ENCODE measurements at places on chromosomes 16 and 17.

- no peak for DNase-seq
- H3K4me1 ChIP-seq = peaks cover 5% of the 10 kb centered on the region
- H3K4me3 ChIP-seq = no peak overlapping the region
- peaks cover 56% of the 10 kb centered on the region for H3K36me3 ChIP-seq
- H3K27ac ChIP-seq = no peak overlapping the region
- no peaks in the 10 kb centered on the region for H3K27me3 ChIP-seq
These were observed 18.9 kb downstream of the PSME3IP1 start for GRCh38 chr16:57166951-57167350.

GRCh38 chr17:66281661-66282369, 20.6 kb upstream of the PRKCA start:
- no peaks in the 10 kb centered on the region for H3K36me3 ChIP-seq
- H3K27ac ChIP-seq = no peak overlapping the region
- H3K4me1 ChIP-seq = peaks cover 23% of the 10 kb centered on the region
- H3K4me3 ChIP-seq = no peak overlapping the region
- no peaks in the 10 kb centered on the region for H3K27me3 ChIP-seq

- H3K4me1 ChIP-seq = peaks cover 11% of the 10 kb centered on the region
- H3K4me3 ChIP-seq = no peak overlapping the region
- no peak overlapping the region for H3K27ac ChIP-seq
- no peak for DNase-seq
These were observed 415 bp upstream of the FOXF1 start for GRCh38 chr16:86509759-86510464.

DNA sequence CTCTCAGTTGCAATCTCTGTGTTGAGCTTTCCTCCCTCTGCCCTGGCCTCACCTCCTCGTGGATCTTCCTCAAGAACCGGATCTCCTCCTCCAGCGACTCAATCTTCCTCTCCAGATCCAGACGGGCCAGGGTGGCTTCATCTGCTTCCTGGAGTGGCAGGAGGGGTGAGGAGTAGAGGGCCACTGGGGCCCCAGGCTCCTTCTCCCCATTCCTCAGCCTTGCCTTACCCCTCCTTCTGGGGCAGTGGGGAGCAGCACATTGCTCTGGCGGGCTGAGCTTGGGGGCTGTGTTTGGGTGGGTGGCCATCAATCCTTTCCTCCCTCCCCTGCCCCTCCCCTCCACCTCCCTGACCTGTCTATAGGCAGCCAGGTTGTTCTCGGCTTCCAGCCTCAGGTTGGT, 1.6 kb downstream of the GFAP start:
- H3K27me3 ChIP-seq = no peaks in the 10 kb centered on the region
- no peak overlapping the region for H3K4me3 ChIP-seq
- no peaks in the 10 kb centered on the region for H3K4me1 ChIP-seq
- no peak overlapping the region for H3K27ac ChIP-seq
- DNase-seq = no peak

DNA sequence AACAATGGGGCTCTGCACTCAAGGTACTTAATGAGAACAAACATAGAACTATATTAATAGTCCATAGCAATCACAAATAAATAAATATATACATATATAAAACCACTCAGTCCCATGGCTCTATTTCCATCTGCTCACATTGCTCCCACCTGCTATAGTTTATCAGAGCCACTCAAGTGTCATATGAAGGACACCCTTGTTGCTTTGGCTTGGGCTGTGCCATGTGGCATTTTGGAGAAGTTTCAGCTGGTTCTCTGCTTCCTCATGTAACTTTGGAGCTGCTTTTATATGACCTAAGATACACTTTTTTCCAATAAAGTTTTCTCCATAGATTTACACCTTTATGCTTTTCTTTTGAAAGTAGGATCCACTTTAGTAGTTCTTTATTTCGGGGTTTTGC, 126.4 kb downstream of the KCNJ2 start:
- no peaks in the 10 kb centered on the region for H3K36me3 ChIP-seq
- H3K4me3 ChIP-seq = no peak overlapping the region
- no peak overlapping the region for H3K27ac ChIP-seq
- no peaks in the 10 kb centered on the region for H3K4me1 ChIP-seq
- no peaks in the 10 kb centered on the region for H3K27me3 ChIP-seq
- no peak for DNase-seq

DNA sequence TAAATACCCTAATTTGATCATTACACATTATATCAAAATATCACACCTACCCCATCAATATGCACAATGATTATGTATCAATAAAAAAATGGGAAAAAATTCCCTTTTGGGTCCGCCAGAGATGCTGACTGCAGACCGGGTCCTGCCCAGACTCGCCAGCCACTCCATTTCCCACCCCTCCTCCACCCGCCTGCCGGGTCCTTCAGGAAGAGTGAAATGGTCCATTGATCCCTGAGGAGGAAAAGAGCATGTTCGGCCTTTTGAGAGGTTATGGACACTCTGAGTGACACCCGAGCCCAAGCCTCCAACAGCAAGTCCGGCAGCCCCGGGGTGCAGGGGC, 123.9 kb upstream of the ZFHX3 start:
- H3K36me3 ChIP-seq = no peaks in the 10 kb centered on the region
- H3K27ac ChIP-seq = no peak overlapping the region
- H3K27me3 ChIP-seq = no peaks in the 10 kb centered on the region
- H3K4me3 ChIP-seq = no peak overlapping the region
- no peaks in the 10 kb centered on the region for H3K4me1 ChIP-seq

DNA sequence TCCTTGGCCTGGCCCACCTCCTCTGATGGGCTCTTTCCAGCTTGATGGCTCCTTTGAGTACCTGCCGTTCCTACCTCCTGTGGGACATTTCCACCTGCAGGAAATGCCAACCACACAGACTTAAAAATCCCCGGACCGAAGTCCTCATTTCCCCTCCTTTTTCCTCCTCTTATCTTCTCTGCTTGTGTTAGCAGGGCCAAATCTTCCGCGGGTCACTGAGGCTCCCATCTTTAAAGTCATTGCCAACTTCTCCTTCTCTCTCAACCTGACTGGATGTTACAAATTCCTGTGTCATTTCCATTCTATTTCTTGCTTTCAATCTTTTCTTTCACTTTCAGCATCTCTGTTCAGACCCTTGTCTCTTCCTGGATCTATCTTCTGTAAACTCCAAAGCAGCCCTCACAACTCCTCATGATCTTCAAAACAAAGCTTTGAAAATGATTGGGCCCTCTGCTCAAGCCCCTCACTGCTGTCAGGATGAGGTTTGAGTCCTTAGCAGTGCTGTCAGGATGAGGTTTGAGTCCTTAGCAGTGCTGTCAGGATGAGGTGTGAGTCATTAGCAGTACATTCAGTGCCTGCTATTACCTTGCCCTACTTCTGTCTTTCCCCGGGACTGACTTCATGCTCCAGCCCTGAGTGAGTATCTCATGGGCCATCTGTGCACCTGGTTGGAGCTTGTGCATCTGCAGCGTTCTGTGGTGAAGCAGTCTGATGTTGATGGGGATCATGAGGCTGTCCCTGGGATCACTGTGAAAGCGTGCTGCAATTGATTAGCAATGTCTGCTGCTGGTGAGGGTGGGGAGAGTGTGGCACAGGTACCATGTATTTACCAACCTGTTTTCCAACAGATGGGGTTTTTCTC, 100.1 kb downstream of the IRF8 start:
- H3K36me3 ChIP-seq = no peaks in the 10 kb centered on the region
- no peak overlapping the region for H3K27ac ChIP-seq
- H3K4me3 ChIP-seq = no peak overlapping the region
- H3K4me1 ChIP-seq = peaks cover 15% of the 10 kb centered on the region
- H3K27me3 ChIP-seq = no peaks in the 10 kb centered on the region
- DNase-seq = no peak

DNA sequence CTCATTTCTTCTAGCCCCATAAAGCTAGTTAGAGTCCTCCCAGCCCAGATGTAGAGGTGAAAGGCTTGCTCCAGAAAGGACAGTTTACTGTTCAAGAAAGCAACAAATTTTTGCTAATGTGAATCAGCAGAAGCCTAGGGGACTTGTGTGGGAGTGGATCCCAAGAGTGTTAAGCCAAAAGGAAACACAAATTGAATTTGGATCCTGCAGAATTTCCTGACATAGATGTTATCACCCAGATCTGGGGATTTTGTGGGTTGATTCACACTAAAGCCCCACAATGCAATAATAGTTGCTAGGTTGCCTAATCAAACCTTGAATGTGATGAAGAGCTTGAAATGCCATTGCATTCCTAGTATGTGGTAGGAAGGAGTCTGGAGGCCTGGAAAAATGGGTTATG, 135.2 kb upstream of the HS3ST3A1 start:
- H3K4me1 ChIP-seq = no peaks in the 10 kb centered on the region
- no peak for DNase-seq
- no peaks in the 10 kb centered on the region for H3K27me3 ChIP-seq
- H3K4me3 ChIP-seq = no peak overlapping the region

DNA sequence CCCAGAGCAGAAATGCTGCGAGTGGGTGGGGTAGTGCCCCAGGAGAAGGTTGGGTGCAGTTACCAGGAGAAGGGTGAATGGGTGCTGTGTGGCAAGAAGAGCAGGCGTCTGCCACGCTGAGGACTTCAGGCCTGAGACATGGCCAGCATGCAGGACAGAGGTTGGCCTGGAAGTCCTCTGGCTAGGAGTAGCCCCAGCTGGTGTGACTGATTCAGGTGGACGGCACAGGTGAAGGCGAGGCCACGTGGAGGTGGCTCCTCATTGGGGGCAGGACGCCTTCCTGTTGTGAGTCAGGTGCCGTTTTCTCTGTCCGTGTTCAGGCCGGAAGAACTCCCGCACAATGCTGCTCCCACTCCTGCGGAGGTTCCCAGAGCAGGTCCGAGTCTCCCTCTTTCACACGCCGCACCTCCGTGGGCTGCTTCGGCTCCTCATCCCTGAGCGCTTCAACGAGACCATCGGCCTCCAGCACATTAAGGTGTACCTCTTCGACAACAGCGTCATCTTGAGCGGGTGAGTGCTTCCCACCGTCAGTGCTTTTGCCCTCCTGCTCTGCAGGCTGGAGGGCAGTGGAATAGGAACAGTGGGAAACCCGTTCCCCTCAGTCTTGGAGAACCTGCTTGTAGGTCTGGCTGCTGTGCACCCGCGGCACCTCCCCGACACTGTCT, 20.7 kb downstream of the PGS1 start:
- H3K4me3 ChIP-seq = no peak overlapping the region
- H3K4me1 ChIP-seq = no peaks in the 10 kb centered on the region
- no peaks in the 10 kb centered on the region for H3K27me3 ChIP-seq
- no peak for DNase-seq
- peaks cover 85% of the 10 kb centered on the region for H3K36me3 ChIP-seq

DNA sequence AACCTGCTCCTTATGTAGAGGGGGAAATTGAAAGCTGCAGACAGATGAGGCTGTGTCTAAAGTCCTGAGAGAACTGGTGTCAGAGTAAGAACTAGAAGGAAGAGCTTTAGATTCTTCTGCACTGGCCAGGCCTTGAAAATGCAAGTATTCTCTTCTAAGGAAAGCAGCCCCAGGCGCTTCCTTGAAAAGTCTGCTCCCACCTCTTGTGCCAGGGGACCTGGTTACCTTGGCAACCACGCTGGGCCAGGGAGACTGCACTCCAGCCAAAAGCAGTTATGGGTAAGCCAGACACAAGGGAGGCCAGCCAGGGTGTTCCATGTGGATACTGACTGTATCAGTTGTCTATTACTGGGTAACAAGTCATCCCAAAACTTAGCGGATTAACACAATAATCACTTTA, 228.6 kb upstream of the SDK2 start:
- no peaks in the 10 kb centered on the region for H3K27me3 ChIP-seq
- H3K4me1 ChIP-seq = no peaks in the 10 kb centered on the region
- H3K36me3 ChIP-seq = no peaks in the 10 kb centered on the region
- no peak overlapping the region for H3K27ac ChIP-seq

- H3K27me3 ChIP-seq = no peaks in the 10 kb centered on the region
- no peak overlapping the region for H3K4me3 ChIP-seq
- H3K4me1 ChIP-seq = no peaks in the 10 kb centered on the region
- H3K36me3 ChIP-seq = peaks cover 52% of the 10 kb centered on the region
These were observed 28.5 kb downstream of the DBNDD1 start for GRCh38 chr16:89990799-89991198.

DNA sequence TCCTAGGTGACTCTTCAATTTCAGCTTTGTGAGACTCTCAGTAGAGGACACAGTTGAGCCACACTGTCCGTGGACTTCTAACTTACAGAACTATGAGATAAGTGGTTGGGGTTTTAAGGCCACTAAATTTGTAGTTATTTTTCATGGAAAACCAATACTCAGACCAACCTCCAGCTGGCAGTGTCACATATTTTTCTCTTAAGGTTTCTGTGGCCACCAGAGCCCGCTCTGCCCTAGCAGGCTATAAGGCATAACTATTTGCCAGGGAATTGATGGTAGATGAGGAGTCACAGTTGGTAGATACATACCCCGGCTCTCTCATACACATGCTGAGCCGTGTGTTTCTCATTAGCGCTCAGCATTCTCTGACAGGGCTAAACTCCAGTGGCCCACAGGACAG, 336.8 kb upstream of the MON1B start:
- no peak for DNase-seq
- H3K27me3 ChIP-seq = no peaks in the 10 kb centered on the region
- H3K4me1 ChIP-seq = no peaks in the 10 kb centered on the region
- H3K36me3 ChIP-seq = no peaks in the 10 kb centered on the region
- H3K4me3 ChIP-seq = no peak overlapping the region

DNA sequence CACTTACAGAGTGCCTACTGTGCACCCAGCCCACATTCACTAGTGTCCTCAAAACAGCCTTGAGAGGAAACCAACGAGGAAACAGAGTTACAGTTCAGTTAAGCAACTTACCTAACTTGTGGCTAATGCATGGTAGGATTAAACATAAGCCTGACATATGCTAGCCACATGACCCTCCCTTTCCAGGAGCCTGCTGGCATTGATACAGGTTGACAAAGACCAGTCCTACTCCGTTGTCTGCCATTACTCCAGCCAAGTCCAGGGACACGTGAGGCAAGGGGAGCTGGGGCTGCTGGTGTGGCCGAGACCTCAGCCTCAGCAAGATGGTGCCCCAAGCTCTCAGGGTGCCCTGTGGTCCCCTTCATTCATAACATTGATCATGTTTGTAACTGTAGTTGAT, 37.9 kb downstream of the SNX20 start:
- no peak for DNase-seq
- no peaks in the 10 kb centered on the region for H3K27me3 ChIP-seq
- H3K27ac ChIP-seq = no peak overlapping the region
- H3K4me3 ChIP-seq = no peak overlapping the region
- no peaks in the 10 kb centered on the region for H3K36me3 ChIP-seq

DNA sequence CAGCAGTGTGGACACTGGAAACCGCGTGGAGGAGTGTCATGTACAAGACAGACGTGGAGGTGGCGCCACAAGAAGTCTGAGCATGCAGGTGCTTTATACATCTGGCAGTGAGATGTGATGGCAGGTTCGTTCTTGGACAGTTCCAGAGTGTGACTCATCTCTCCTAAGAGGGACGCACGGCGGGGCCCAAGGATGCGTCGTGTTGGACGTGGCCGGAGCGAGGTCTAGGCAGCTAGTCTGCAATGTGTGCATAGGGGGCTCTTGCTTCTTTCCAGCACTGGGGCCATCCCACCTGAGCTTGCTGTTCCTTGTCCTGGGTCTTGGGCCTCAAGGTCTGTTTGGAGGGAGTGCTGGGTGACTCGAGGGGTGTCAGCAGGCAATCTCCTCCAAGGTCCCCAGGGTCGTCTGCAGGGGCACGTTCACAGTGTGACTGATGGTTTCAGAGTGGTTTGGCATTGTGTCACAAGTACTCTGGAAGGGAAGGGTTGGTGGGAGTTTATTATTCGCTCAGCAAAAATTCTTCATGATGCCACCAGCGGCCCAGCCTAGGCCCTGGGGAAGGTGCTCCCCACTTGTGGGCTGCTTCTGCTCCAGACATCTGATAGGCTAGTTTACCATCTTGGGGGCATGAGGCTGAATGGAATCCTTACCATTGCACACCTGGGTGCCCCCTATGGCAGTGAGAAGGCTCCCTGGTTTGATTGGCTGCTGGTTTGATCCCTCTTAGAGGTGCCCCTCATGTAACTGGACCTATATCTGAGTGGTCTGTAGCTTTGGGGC, 22.1 kb downstream of the SPACA3 start:
- DNase-seq = no peak
- H3K4me3 ChIP-seq = no peak overlapping the region
- no peaks in the 10 kb centered on the region for H3K36me3 ChIP-seq
- H3K27me3 ChIP-seq = no peaks in the 10 kb centered on the region

Measured in CD4-positive, alpha-beta memory T cell (primary cell).